GM12864 (cell line): ENCODE measurements at places on chromosomes 1 and 21.

DNA sequence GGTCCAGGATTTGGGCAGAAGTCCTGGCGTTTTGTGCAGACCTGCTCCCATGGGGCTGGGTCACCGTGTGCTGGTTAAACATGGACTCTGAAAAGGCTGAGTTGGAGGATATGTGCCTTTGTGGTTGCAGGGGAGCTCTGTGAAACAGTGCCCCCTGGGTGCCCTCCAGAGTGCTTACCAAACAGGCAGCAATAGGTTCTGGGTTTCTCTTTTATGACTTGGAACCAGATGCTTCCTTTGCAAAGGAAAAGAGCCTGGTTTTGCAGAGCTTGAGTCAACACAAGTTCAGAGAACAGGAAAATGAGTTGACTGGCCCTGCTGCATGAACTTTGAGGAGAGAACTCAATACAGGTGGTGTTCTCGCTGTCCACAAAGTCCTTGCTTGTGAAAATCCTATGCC lies 288.9 kb downstream of the TM2D1 start:
- DNase-seq = no peak

DNA sequence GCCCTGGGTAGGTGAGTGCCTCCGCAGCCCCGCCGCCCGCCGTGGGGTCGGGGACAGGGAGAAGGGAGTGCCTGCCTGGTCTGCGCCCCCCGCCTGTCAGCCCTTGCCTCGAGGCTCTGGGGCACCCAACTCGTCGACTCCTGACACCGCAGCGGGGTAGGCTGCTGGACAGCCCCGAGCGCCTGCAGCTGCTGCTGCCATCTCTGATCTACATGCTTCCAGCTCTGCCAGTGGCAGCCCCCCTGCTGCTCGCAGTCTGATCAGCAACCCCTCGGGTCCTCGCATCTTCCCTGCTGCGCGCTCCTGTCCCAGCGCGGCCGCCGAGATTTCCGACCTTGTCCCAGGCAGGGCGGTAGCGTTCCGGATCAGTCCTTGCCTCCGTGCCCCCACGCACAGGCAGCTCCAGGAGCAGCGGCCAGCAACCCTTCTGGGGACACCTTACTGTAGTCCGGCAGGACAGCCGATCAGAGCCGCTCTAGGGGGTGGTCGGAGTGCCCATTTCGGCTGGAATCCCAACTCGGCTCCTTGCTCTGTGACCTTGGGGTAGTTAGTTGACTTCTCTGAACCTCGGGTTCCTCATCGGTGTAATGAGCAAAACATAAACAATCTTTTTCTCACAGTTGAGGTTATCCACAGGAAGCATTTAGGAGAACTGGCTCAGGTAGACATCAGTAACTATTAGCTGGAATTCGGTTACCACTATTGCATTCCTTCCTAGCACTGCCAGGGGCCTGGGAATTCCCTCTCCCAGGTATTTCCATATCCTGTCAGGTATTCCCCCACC lies 540 bp downstream of the BCAN start:
- no peak for DNase-seq

- no peak for DNase-seq
Measured at GRCh38 chr1:202661136-202661845, 49.0 kb downstream of the SYT2 start.

GRCh38 chr1:172268237-172268636 lies 152.2 kb upstream of the C1orf105 start:
- no peak for DNase-seq

DNA sequence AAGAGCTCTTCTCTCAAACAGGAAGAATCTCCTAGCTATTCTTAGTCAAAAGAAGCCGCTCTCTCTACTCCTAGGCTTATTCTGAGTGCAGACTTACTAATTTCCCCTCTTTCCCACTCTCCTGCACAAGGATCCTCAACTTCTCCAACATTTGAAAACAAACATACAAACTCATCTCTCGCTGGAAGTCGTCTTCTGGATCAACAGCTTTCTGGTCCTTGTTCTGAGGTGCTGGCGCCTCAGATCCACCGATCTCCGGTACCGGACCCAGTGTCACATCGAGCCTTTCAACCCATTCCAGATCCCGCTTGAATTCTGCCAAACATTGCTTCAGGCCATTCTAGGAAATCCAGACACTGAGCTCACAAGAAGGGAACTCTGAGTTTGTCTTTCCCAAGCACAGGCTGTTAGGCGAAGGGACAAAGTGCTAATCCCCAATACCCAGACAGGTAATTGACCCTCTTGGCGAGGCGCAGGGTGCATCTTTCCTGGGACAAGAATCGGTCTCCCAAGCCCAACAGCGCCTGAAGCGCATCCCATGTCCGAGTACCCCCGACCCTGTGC lies 696 bp downstream of the EBNA1BP2 start:
- DNase-seq = no peak

DNA sequence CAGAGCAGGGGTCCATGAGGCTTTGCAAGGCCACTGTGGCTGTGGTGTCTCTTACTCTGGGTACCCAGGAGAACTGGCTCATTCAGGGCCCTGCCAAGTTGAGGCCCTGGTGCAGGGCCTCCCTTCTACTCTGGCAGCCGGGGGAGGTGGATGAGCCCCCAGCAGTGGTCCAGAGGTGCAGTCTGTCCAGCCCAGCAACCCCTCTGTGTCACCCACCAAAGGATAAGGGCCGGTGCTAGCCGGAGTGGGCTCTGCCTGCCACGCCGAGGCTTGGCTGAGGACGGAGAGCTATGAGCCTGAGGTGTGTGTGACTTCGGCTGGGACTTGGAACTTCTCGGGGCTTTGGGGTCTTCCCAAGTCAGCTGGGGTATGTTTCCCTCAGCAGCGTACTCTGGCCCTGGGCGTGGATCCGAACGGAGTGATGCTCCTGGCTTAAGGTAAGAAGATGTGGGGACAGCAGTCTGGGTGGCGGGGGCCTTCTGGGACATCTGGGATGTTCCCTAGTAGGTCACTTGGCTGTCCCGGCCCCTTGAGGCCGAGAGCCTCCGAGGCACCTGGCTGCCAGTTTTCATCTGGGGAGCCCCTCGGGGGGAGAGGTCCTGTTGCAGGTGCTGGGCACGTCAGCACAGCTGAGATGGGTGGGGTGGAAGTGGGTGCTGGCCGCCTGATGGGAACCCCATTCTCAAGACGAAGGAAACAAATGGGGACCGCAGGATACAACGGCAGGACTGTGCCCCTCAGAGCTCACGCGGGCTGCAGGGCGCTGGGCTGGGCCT lies 25.9 kb downstream of the RUNX3 start:
- no peak for DNase-seq

GRCh38 chr1:14926229-14926628 lies 227.3 kb upstream of the TMEM51 start:
- DNase-seq = no peak

DNA sequence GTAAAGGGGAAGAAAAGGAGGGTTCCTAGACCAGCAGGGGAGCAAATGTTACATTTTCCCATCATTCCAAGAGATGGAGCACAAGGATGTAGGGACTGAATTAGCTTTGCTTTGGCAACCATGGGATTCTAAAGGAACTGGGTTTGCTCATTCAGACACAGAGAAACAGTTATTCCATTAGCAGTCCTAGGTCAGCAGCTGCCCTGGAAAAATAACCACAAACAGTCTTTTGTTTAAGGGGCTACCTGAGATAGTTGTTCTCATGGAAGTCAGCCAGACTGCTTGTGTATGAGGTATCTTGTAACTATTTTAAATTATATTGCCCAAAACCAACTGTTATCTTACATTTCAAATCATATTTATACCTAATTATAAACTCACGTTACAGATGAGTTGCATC lies 58.4 kb upstream of the VCAM1 start:
- DNase-seq = no peak

GRCh38 chr1:26538480-26539412 lies 9.2 kb downstream of the RPS6KA1 start:
- no peak for DNase-seq

DNA sequence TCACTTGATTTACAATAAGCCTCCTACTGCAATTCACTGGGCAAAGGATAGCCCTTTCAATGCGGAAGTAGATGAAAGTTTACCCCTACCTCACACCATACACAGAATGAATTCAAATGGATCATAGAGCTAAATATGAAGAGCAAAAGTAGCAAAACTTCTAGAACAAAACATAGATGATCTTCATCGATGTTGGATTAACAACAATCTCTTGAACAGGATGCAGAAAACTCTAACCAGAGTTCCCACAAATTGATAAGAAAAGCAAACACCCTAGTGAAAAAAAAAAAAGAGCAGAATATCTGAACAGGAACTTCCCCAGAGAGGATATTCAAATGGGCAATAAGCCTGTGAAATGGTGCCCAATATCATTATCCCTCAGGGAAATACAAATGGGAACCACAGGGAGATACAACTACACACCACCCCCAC lies 1.9 kb upstream of the UBASH3A start:
- no peak for DNase-seq

GRCh38 chr1:15848143-15848928 lies 829 bp downstream of the SPEN start:
- DNase-seq = no peak

DNA sequence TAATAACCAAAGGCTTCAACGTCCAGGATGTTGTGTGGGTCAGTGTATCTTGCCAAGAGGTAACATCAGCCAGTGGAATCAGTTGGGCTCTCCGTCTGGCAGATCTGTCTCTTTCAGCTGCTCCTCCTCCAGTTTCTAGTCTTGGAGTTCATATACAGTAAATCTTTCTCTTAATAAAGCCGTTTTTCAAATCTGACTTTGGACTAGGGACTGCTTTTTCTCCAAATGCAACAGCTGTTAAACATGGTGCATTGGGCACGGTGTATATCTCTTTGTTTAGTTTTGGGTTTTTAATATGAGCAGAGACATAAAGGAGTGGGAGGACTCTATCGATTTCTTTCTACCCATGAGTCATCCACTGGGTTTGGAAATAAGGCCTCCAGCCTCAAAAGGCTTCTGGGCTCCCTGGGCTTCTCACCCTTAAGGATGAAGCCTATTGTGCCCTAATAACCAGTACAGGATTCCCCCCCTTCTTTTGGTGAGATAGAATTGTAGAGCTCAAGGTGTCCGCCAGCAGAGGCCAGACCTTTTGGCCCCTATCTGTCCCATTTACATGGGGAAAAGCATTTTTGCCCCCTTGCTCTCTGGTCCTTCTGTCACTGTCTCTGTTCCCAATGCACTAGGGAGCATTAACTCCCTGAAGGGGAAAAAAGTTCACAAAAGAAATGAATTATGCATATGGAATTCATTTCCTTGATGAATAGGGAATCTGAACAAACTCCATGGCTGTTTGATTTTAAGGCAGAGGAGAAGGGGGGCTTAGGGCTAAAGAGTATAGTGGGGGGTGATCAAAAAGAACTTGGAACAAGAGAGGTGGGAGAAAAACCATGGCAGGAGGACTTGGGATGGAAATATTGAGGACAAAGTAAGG lies 86.0 kb downstream of the PBX1 start:
- no peak for DNase-seq

- no peak for DNase-seq
Measured at GRCh38 chr1:60894130-60894529, 188.2 kb upstream of the NFIA start.

- no peak for DNase-seq
Measured at GRCh38 chr1:111542187-111542586, 38.8 kb upstream of the ADORA3 start.

GRCh38 chr1:9589144-9589718 lies 520 bp downstream of the TMEM201 start:
- no peak for DNase-seq

DNA sequence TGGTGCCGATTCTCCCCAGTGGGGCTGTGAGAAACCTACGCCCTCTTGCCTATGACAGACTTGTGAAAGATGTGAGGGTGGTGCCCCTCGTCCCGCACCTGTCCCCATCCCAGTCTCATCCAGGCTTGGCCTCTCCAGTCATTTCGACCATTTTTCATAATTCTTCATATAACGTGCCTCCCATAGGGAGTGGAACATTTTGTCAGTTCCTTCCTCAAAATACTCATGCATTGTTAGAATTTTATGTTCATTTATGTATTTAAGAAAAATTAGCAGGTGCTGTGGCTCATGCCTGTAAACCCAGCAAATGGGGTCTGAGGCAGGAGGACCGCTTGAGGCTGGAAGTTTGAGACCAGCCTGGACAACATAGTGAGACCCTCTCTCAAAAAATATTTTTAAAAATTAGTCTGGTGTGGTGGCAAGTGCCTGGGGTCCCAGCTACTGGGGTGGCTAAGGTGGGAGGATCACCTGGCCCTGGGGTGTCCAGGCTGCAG lies 19.7 kb upstream of the SMPDL3B start:
- DNase-seq = no peak

DNA sequence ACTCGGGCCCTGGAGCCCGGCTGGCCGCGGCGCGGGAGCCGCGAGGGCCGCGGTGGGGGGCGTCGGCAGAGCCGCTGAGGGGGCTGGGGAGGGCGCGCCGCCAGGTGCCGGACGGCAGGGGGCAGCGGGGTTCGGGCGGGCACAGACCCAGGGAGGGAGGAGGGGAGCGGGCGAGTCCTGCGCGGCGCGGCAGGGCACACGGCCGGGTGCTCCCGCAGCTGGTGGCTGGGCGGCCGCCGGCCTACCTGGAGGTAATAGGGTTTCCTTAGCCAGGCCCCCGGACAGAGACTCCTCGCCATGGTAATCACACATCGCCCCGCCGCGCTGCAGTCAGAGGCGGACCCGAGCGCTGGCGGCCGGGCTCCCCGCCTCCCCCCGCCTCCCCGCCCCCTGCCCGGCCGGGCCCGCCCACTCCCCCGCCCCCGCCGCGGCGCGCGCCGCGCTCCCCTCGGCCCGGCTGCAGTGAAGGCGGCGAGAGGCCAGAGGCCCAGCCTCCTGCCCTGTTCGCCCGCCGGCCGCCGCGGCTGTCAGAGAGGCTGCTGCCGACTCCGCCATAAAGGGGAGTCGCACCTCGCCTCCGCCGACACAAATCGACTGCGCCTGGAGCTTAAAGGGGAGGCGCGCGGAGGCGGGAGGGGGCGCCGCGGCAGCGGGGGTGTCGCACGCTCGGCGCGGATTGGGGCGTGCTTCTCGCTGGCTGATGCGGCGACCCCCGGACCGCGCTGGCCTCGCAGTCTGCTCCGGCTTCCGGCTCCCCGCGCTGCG lies at the start of gene DIPK1A:
DIPK1A (minus strand) TSS at position 332 of the 765 bp plus-strand sequence; CDS start at position 299, 33 bp downstream.
- DNase-seq = peak; percentile 51

GRCh38 chr1:71641903-71642302 lies 561.1 kb upstream of the ZRANB2 start:
- no peak for DNase-seq

DNA sequence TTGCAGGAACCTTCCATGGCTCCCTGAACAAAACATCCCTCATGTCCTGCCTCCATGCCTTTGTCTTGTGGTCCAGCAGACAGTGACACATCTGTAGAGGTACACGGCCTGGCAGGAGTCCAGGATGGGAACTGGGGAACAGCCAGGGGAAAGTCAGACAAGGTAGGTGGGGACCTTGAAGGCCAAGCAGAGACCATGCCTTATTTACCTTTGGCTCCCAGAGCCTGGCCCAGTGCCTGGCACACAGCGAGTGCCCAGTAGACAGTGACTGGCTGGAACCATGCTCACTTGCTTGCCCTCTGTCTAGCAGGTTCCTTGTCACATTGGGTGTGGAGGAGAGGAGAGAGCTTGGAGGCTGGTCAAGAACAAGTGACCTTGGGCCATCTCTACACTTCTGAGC lies 81.0 kb downstream of the BCAR3 start:
- DNase-seq = no peak
